ENCODE measurements at places on chromosomes 4 and X.

DNA sequence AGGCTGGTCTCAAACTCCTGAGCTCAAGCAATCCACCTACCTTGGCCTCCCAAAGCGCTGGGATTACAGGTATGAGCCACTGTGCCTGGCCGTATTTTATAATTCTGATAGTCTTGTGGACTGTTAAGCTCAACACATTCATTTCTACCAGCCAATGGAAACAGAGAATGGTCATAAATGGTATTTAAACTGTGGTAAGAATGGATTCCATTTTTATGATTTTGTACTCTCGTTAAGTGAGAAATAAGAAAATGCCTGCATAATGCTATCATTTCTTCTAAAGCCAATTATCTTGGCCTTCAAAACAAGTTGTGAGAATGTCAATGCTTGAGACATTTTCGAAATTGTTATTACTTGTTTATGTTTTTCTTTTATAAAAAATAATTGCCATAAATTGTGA is 321.0 kb downstream of the IL15 start:
- no peaks in the 10 kb centered on the region for H3K27me3 ChIP-seq
- H3K4me1 ChIP-seq, result no peaks in the 10 kb centered on the region
- H3K36me3 ChIP-seq, result no peaks in the 10 kb centered on the region
- no peak for DNase-seq
- no peak overlapping the region for H3K4me3 ChIP-seq

DNA sequence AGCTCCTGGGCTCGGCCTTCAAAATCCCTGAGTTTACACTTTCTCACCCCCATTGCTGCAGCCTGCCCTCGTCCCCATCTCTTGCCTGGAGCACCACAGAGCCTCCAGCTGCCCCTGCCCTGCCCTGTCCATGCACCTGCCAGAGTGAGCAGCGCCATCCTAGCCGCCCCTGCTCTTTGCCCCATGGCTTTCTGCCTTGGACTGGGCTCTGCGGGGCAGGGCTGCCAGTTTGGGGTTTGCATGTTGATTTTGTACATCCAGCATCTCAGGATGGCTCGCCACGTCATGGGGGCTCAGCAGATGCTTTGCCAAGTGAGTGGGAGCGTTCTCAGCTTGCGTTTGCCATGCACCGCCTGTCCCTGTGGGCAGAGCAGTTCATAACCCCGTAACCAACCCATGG is 67.1 kb upstream of the HGFAC start:
- H3K27me3 ChIP-seq, result no peaks in the 10 kb centered on the region
- H3K36me3 ChIP-seq, result peaks cover 16% of the 10 kb centered on the region
- no peak for DNase-seq
- no peak overlapping the region for H3K4me3 ChIP-seq
- H3K27ac ChIP-seq, result no peak overlapping the region
- peaks cover 7% of the 10 kb centered on the region for H3K4me1 ChIP-seq

DNA sequence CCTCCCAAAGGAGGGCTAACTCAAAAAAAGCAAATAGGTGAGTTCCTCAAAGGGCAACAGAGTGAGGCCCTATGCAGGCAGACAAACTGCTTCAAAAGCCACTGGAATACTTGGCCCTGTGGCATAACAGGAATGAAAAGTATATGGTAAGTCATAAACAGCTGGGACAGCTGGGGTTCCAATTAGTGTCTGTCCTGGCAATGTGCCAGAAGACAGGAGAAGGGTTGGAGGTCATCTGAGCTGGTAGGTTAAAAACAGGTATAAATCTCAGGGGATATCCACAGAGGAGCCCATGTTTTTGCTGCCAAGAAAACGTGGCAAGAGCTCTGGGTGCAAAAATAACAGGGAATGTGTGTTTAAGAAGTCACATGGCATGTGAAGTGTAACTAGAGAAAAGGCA is 111.6 kb downstream of the APOOL start:
- H3K4me3 ChIP-seq, result no peak overlapping the region
- no peak for DNase-seq
- H3K27ac ChIP-seq, result no peak overlapping the region
- H3K27me3 ChIP-seq, result no peaks in the 10 kb centered on the region
- H3K4me1 ChIP-seq, result peaks cover 7% of the 10 kb centered on the region

GRCh38 chr4:186684220-186684619 is 39.4 kb downstream of the FAT1 start:
- no peaks in the 10 kb centered on the region for H3K27me3 ChIP-seq
- peak overlapping the region; percentile 89 for H3K27ac ChIP-seq
- DNase-seq, result no peak

- H3K36me3 ChIP-seq, result no peaks in the 10 kb centered on the region
- no peak overlapping the region for H3K27ac ChIP-seq
- no peaks in the 10 kb centered on the region for H3K27me3 ChIP-seq
- no peak for DNase-seq
- no peaks in the 10 kb centered on the region for H3K4me1 ChIP-seq
Measured at GRCh38 chr4:20618731-20619130, 81.5 kb upstream of the PACRGL start.

- DNase-seq, result peak; percentile 52
- H3K36me3 ChIP-seq, result no peaks in the 10 kb centered on the region
- H3K27me3 ChIP-seq, result no peaks in the 10 kb centered on the region
- peaks cover 15% of the 10 kb centered on the region for H3K4me1 ChIP-seq
- peak within 1 kb of the TSS; percentile 73 for H3K4me3 ChIP-seq
Measured at GRCh38 chrX:53686151-53686885, at the start of gene HUWE1. Gene HUWE1 (minus strand): TSS chrX:53686719. CDS start chrX:53654107, 32,612 bp downstream.

DNA sequence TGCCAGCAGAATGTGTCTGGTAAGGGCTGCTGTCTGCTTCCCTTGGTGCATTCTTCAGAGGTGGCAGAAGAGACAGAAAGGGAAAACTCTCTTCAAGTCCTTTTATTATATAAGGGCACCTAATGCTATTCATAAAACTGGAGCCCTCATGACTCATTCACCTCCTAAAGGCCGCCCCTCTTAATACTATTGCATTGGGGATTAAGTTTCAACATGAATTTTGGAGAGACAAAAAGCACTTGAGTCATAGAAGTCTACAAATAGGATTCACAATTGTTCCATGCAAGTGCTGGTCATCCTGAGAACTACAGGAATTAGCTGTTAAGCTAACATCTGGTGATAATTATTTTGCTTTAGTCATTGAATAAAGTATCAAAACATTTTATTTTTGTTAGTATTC is 349.5 kb downstream of the HS3ST1 start:
- no peak overlapping the region for H3K27ac ChIP-seq
- no peaks in the 10 kb centered on the region for H3K36me3 ChIP-seq
- H3K4me3 ChIP-seq, result no peak overlapping the region
- no peak for DNase-seq

- H3K27me3 ChIP-seq, result no peaks in the 10 kb centered on the region
- no peak overlapping the region for H3K4me3 ChIP-seq
- no peaks in the 10 kb centered on the region for H3K4me1 ChIP-seq
- no peak overlapping the region for H3K27ac ChIP-seq
- DNase-seq, result no peak
Measured at GRCh38 chr4:15402146-15402545, 25.7 kb upstream of the C1QTNF7 start.

GRCh38 chrX:119189115-119189514 is 47.0 kb upstream of the PGRMC1 start:
- peaks cover 12% of the 10 kb centered on the region for H3K4me1 ChIP-seq
- H3K36me3 ChIP-seq, result no peaks in the 10 kb centered on the region
- H3K27me3 ChIP-seq, result no peaks in the 10 kb centered on the region

DNA sequence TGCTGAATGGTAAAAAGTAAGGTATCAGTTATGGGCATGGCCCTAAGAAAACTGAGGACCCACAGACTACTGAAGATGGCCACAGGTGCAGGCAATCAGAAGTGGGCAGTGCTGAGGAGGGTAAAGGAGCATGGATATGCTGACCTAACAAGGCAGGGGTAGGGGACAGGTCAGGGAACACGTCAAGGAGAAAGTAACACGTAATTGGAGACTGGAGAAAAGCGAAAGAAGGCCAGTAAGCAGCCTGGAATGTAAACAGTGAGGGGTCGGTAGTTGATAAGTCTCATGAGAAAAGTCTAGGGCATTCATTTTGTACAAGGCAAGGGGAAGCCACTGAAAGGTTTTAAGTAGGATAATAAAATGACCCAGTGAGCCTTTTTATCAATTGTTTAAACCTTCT is 153.3 kb downstream of the PRDM5 start:
- H3K27ac ChIP-seq, result no peak overlapping the region
- H3K4me3 ChIP-seq, result no peak overlapping the region
- no peaks in the 10 kb centered on the region for H3K4me1 ChIP-seq
- H3K27me3 ChIP-seq, result no peaks in the 10 kb centered on the region

GRCh38 chr4:181674315-181674875 is 568.8 kb upstream of the TENM3 start:
- H3K4me3 ChIP-seq, result no peak overlapping the region
- no peaks in the 10 kb centered on the region for H3K4me1 ChIP-seq
- no peak for DNase-seq
- 0 out of 3 replicates have a peak, but pooled peaks cover 2% of the 10 kb centered on the region for H3K27me3 ChIP-seq

- DNase-seq, result no peak
- H3K4me1 ChIP-seq, result peaks cover 35% of the 10 kb centered on the region
- H3K4me3 ChIP-seq, result no peak overlapping the region
- H3K27ac ChIP-seq, result no peak overlapping the region
- peaks cover 6% of the 10 kb centered on the region for H3K36me3 ChIP-seq
Measured at GRCh38 chr4:2591189-2591588, 54.7 kb downstream of the FAM193A start.

DNA sequence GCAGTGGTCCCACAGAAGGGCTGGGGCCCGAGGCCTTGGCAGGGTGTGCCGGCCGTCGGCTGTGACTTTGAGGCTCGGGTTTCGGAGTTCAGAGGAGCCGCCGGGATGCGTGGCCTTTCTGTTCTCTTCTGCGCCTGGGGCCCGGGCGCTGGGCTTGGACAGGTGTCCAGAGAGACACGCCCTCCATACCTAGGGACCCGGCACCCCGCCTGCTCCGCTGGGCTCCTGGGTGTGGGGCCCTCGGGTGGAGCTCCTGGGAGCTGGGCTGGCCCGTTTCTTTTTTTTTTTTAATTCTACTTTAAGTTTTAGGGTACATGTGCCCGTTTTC is 11.3 kb downstream of the FGFRL1 start:
- H3K4me1 ChIP-seq, result peaks cover 5% of the 10 kb centered on the region
- H3K36me3 ChIP-seq, result peaks cover 12% of the 10 kb centered on the region

GRCh38 chr4:3533423-3533820 is 1.2 kb upstream of the LRPAP1 start:
- H3K36me3 ChIP-seq, result peaks cover 9% of the 10 kb centered on the region
- no peak overlapping the region for H3K4me3 ChIP-seq
- peaks cover 7% of the 10 kb centered on the region for H3K27me3 ChIP-seq
- H3K27ac ChIP-seq, result no peak overlapping the region

DNA sequence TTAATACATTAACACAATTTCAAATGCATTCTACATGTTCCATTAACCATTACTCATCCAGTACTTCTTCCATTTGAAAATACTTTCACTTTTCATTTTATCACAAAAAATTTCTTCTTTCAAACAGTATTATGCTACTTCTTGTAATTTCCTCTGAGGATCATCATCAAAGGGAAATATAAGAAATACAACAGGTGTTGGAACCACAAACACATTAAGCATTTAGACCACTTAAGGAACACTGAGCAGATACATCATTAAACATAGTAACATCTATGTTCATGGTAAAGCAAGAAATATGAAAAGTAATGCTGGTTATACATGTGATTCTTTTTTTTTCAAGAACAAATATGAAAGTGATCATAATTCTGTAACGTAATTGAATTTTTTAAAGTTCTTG is 2207.0 kb downstream of the ARAP2 start:
- no peaks in the 10 kb centered on the region for H3K36me3 ChIP-seq
- no peak overlapping the region for H3K4me3 ChIP-seq
- no peaks in the 10 kb centered on the region for H3K4me1 ChIP-seq

DNA sequence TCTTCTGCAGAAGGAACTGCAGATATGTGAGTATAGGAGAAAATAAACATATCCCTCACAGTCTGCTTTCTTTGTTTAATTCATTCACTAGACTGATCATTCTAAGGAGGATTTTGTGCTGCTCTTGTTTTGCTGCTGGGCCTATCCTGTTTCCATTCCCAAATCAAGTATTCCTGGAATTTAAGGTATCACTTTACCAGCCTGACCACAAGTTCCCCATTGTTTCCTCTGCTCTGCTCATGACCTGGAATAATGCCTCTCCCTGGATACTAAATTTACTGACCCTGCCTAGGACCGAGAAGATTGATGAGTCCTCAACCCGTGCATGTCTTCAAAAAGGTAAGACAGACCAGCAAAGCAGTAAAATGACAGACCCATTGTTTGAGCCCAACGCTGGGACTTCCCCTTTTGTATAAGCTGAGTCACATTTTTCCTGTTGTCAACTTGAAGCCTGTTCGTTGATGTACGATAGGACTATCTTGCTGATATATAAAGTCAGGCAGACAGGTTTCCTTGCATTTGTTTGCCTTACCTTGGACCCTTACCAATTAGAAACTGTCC is 85.5 kb upstream of the TET2 start:
- no peaks in the 10 kb centered on the region for H3K4me1 ChIP-seq
- H3K27ac ChIP-seq, result no peak overlapping the region
- H3K36me3 ChIP-seq, result no peaks in the 10 kb centered on the region
- H3K27me3 ChIP-seq, result no peaks in the 10 kb centered on the region
- H3K4me3 ChIP-seq, result no peak overlapping the region
- DNase-seq, result peak; percentile 2

DNA sequence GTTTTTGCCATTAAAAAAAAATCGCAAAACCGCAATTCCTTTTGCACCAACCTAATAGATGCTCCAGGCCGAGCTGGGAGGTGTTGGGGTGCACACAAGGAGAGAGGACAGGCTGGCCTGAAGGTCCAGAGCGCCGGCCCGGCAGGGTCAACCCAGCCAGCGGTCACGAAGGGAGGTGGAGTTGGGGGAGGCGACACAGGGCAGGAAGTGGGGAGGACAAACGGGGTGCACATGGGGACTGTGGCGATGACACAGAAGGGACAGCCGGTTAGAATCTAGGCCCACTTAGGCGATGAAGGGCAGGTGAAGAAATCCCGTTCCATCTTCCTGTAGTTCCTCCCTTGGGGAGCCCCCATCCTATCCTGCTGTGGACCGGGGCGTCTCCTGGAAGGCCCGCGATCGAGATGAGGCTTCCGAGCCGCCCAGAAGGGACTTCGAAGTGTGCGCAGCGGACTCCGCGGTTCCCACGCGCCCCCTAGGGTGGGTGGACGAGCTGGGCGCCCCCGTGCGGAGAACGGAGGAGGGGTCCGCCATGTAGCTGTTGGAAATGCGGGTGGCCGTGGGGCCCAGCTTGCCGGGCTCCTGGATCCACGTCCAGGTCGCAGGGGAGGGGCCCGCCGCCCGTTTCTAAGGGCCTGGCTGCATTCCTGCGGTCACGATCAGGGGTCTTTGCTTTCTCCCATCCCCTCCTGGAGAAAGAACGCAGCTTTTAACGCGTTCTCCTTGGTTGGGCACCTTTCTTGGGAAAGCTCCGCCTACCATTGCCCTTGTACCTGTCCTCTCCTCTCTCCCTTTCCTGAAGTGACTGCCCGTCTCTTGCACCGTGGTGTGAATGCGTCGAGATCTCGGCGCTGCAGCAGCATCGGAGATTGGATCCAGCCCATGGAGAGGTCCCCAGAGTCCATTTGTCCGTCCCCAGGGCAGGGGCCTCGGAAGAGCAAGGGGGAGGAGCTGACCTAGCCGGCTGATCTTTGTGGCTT is 17.0 kb upstream of the HPF1 start:
- H3K27ac ChIP-seq, result no peak overlapping the region
- H3K4me1 ChIP-seq, result peaks cover 8% of the 10 kb centered on the region
- H3K4me3 ChIP-seq, result peak overlapping the region; percentile 37
- no peaks in the 10 kb centered on the region for H3K27me3 ChIP-seq

- H3K27me3 ChIP-seq, result no peaks in the 10 kb centered on the region
- DNase-seq, result no peak
- no peaks in the 10 kb centered on the region for H3K36me3 ChIP-seq
Measured at GRCh38 chr4:164441109-164441508, 312.8 kb upstream of the SMIM31 start.

GRCh38 chrX:153349952-153350351 is 16.0 kb downstream of the ZNF275 start:
- no peaks in the 10 kb centered on the region for H3K4me1 ChIP-seq
- H3K27ac ChIP-seq, result no peak overlapping the region
- H3K4me3 ChIP-seq, result no peak overlapping the region
- peaks cover 20% of the 10 kb centered on the region for H3K36me3 ChIP-seq
- no peak for DNase-seq
